ENCODE measurements at places on chromosomes 7 and 10.

DNA sequence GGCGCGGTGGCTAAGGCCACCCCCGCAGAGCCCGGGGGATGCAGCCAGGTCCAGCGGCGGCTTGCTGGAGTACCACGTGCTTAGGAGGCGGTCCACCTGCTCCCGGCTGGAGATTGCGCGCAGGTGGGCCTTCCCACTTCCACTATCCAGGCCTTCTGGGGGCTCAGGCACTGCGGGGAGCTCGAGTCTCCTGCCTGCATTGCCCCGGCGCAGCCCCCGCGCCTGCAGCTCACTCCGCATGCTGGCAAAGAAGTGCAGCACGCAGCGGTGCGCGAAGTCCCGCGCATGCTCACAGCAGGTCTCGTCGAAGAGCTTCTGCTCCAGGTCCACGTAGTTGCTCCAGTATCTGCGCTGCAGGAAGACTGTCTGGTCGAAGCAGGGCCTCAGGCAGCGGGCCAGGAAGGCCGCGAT is 5.8 kb downstream of the CALHM3 start:
- DNase-seq, result no peak

GRCh38 chr10:62243647-62243997 is 25.0 kb downstream of the RTKN2 start:
- DNase-seq, result no peak

DNA sequence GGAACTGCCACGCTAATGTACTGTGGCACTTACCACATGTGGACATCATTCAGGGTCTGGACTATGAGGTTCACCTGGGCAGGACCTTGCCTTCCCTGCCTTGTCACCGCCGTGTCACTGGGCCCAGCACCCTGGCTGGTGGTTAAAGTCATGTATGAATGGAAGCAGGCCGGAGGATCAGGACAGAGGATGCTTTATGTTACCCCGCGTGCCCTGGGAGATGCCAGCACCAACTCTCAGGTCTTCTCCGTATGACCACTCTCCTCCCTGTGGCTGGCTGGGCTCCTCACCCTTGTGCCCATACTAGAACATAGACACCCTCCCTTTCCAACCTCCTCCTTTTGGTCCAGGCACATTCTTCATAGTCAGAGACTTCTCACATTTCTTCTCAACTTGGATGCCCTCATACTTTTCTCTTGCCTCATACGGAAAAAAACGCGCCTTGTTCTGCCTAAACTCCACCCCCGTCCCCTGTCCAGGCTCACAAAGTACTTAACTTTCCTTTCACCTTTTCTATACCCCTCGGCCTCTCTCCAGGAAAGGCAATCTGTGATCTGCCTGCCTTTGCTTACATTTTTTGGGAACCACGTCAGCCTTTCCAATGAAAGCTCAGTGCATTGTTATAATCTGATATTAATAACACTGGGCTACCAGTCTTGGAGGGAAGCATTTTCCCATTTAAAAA is 240.0 kb downstream of the TEX36 start:
- no peak for DNase-seq

GRCh38 chr7:66800591-66800990 is 60.1 kb downstream of the RABGEF1 start:
- DNase-seq, result no peak

DNA sequence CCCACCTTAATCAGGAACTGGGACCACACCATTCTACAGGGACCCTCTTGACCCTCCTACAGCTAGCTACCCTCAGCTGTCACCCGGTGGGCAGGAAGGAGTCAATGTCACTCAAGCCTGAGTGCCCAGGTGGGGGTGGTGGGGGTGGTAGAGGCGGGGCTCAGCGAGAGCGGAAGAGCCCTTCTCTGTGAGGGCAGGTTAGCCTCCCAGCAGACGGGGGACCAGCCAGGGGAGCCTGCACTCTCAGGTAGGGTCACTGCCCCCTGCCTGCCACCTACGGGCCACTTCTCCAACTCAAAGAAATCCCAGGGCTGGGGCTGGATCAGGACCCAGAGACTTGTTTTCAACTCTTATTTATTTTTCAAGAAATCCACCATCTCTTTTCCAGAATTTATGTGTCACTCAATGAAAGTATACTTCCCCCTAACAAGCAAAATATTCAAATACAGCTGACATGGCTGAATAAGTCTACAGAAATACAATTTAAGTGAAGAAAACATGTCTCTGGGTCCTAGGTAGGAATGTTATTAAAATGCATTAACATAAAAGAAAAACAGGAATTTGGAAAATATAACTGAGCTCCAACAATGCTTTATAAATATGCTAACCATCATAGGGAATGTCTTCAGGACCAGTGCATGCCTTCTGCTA is 63.4 kb upstream of the DDC start:
- DNase-seq, result no peak

GRCh38 chr7:157579425-157579824 is 242.6 kb downstream of the DNAJB6 start:
- no peak for DNase-seq

GRCh38 chr7:132536654-132537395 is 39.4 kb downstream of the PLXNA4 start:
- no peak for DNase-seq

GRCh38 chr10:102776779-102777456 is 33.2 kb downstream of the WBP1L start:
- no peak for DNase-seq

- DNase-seq, result no peak
Measured at GRCh38 chr7:80584778-80585177, 53.7 kb upstream of the CD36 start.
